ENCODE measurements at places on chromosomes 16 and 17.

- no peak for DNase-seq
Measured at GRCh38 chr16:14955546-14956231, 18.4 kb downstream of the NPIPA1 start.

- no peak for DNase-seq
Measured at GRCh38 chr17:16282522-16282921, 65.5 kb downstream of the PIGL start.

GRCh38 chr16:29663807-29664090 lies 702 bp downstream of the SPN start:
- no peak for DNase-seq

GRCh38 chr17:46951706-46952105 lies 27.3 kb downstream of the RPRML start:
- DNase-seq, result no peak

GRCh38 chr16:11020792-11021551 lies 76.6 kb downstream of the CLEC16A start:
- DNase-seq, result no peak

Data from stimulated activated CD4-positive, alpha-beta T cell treated with anti-CD3 and anti-CD28 coated beads, TNF-alpha, amount 100 ng/mL, for 1 hour (primary cell).